ENCODE measurements at places on chromosomes 2 and 18.

DNA sequence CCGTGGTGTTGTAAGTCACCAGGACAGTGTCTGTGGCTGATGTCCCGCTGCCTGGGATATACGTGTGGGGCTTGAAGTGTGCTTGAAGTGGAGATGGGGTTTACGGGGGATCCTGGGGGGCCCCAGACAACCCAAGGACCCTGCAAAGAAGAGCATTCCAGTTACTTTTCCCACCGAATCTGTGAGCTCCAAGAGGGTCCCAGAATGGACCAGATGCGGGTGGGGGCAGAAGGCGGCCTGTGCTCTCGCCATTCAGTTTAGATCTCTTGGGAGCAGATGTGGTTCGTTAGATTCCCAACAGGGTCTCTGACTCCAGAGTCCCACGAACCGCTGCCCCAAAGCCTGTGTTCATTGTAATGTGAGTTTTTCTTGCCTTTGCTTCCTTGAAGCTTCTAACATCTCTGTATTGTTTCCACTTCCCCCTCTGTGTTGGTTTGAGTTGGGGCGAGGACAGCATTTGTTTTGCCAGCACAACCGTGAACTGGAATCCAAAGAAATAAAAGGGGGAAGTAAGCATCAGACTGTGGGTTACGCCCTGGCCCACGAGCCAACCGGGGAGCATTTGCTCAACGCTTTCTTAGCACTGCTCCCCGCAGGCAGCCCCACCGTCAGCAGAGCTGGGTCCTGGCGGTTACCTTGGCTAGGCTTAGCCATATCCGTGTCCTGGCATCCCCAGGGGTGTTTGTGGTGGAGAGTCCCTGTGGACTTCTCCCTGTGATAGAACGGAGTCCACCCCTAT, 92.1 kb downstream of the SH3BP4 start:
- no peak for DNase-seq

- no peak for DNase-seq
Observed at GRCh38 chr18:69725855-69726508, 221.7 kb downstream of the CD226 start.

DNA sequence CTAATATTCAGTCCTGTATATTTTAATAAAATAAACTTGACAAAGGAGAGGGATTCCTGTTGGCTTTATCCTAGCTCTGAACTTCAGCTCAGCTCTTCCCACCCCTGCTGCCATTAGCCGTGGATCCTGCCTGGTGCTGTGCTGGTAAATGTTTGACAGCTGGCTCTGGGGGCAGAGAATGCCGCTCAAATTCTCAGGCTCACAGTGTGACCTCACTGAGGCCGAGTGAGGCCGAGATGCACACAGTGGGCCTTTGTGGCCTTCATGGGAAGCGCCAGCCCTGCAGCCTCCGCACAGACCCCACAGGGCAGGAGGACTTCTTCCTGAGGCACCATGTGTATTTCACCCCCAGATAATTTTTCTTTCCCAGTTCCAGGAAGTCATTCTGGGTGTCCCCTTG, 16.5 kb upstream of the FAHD2A start:
- no peak for DNase-seq

- no peak for DNase-seq
Observed at GRCh38 chr2:188403676-188404075, 112.0 kb downstream of the GULP1 start.

- DNase-seq: no peak
Observed at GRCh38 chr18:44682871-44683221, 2.2 kb downstream of the SETBP1 start.

All from erythroblast (primary cell).